Peyer's patch (tissue), 4 donors: ENCODE measurements at places on chromosomes 6 and 20. TPM values are rescaled to one million over a fixed set of nuclear protein-coding genes. Genes with fewer than 3 reads are reported as not detected.

The NNAT gene
- not detected for total RNA-seq

- H3K4me3 ChIP-seq, result no peak overlapping the region
- no peaks in the 10 kb centered on the region for H3K27me3 ChIP-seq
- DNase-seq, result no peak
- H3K4me1 ChIP-seq, result no peaks in the 10 kb centered on the region
These were observed 27.8 kb upstream of the SRPK1 start for GRCh38 chr6:35948725-35949124.

- H3K36me3 ChIP-seq, result no peaks in the 10 kb centered on the region
- peaks cover 39% of the 10 kb centered on the region for H3K4me1 ChIP-seq
- H3K27ac ChIP-seq, result no peak overlapping the region
- no peak overlapping the region for H3K4me3 ChIP-seq
- no peaks in the 10 kb centered on the region for H3K27me3 ChIP-seq
These were observed 7.7 kb downstream of the ZNFX1 start for GRCh38 chr20:49270177-49270576.

DNA sequence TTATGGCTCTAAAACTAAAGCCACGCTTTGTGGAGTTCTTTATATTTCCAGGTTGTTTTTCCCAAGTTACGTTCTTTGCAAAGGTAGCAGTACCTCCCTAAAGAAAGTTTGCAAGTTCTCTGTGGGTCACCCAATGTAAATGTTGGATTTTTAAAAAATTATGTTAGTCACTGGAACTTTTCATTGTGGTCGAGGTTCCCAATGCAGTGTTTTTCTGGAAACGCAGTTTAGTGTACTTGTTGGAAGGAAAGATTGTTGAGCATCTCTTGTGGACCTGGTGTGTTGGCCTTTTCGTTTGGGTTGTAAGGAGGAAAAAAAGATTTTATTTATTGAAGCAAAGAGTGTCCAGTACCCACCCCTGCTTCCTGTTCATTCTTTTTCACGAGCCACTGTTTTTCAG is 1.4 kb downstream of the TOP1 start:
- no peak for DNase-seq
- H3K27me3 ChIP-seq, result no peaks in the 10 kb centered on the region
- no peaks in the 10 kb centered on the region for H3K36me3 ChIP-seq
- peak overlapping the region; percentile 94 for H3K4me3 ChIP-seq
- H3K27ac ChIP-seq, result peak overlapping the region; percentile 99

DNA sequence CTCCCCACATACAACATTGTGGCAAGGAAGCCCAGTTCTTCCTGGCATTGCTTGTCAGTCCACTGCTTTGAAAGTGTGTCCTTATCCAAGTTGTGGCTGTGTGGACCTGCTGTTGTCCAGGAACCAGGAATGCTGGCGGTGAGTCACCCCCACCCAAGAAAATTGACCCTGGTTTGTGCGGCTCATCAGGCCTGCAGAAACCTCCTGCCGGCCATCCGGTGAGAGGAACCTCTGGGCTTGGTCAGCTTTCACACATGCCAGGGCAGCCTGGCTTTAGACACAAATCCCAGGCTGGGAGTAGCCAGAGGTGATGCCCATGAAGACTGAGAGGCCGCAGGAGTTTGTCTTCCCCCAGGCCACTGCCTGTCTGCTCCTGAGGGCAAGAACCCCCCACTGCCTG is 223.6 kb downstream of the TTLL2 start:
- no peaks in the 10 kb centered on the region for H3K36me3 ChIP-seq
- no peak overlapping the region for H3K27ac ChIP-seq

- no peak overlapping the region for H3K27ac ChIP-seq
- no peak for DNase-seq
- no peaks in the 10 kb centered on the region for H3K36me3 ChIP-seq
- peaks cover under 1% of the 10 kb centered on the region for H3K4me1 ChIP-seq
These were observed 2.5 kb upstream of the TEAD3 start for GRCh38 chr6:35499372-35499771.

DNA sequence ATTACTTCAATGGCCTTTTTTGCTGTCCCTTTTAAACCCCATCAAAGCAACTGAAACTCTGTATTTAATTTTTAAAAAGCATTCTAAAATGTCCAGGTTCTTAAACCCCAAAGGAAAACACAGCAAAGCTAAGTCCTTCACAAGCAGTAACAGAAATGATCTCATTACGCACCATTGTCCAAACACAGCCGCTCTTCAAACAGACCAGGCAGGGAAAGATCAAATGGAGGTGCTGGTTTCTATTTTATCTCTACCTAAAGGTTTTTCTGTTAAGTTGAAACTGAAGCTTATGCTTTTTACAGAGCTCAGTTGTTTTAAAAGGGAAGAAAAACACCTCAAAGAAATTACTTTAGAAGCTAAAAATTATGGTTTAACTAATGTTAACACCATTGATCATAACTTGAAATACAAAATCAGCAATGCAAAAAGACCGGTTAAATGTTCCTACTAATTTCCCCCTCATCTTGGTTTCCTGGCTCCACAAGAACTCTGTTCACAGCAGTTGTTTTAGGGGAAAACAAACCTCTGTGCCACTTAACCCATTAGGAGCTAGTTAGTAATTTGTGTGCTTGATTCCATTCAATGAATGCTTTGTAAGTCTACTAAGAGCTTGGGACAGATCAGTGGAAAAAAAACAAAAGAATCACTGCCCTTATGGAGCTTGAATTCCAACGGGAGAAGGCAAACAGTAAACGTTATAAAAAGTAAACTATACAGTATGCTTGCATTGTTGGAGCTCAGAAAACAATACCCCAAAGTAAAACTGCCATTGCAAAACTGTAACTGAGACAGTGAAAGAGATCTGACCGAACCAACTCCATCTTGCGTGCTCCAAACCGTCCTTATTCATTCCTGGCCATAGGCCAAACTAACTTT is 87.4 kb downstream of the CD24 start:
- no peaks in the 10 kb centered on the region for H3K4me1 ChIP-seq
- H3K36me3 ChIP-seq, result no peaks in the 10 kb centered on the region
- H3K27me3 ChIP-seq, result no peaks in the 10 kb centered on the region
- no peak overlapping the region for H3K27ac ChIP-seq
- H3K4me3 ChIP-seq, result no peak overlapping the region

GRCh38 chr6:84403545-84403944 is 176.1 kb upstream of the CEP162 start:
- no peak overlapping the region for H3K4me3 ChIP-seq
- no peak for DNase-seq
- no peak overlapping the region for H3K27ac ChIP-seq
- H3K27me3 ChIP-seq, result no peaks in the 10 kb centered on the region
- H3K36me3 ChIP-seq, result no peaks in the 10 kb centered on the region
- no peaks in the 10 kb centered on the region for H3K4me1 ChIP-seq

DNA sequence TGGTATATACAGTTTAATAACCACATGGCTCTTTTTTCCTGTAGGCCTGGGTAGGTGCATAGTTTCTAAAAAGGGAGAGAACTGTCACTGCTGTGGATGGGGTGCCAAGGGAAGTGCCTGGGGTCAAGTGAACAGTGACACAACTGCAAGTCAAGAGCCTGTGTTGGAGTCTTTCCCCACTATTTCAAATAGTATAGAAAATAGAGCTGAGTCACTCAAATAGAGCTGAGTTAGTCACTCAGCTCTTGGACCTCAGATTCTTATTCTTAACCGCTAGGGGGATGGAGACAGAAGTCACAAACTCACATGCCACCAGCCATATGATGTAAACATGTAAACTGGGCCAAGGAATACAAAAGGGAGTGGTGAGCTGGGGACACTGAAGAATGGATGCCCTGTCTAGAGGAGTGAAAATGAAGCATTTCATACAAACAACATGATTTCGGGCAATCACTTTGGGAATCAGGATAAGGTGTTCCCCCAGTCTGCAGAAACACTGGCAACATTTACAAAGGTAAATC is 2.1 kb downstream of the NQO2 start:
- no peak overlapping the region for H3K27ac ChIP-seq
- no peak overlapping the region for H3K4me3 ChIP-seq
- peaks cover 12% of the 10 kb centered on the region for H3K4me1 ChIP-seq

DNA sequence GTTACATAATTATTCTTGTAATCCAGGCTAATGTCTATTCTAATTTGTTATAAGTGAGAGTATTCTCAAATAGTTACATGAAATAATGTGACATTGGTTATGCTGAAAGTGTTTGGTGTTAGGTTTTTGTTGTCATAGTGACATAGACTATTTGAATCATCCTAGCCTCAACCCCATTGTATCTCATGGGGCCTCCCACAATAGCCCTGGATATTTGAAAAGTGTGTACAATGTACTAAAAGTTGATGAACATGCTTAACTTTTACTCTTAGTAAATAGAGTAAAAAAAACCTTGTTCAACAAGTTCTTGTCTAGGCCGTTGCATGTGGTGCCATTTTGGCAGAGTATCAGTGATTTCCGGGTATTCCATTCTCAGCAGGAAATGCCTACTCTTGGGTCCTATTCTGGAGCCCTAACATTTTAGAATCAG is 83.0 kb downstream of the RTN4IP1 start:
- no peaks in the 10 kb centered on the region for H3K36me3 ChIP-seq
- peak overlapping the region; percentile 7 for H3K27ac ChIP-seq
- no peak overlapping the region for H3K4me3 ChIP-seq
- H3K4me1 ChIP-seq, result no peaks in the 10 kb centered on the region

The GPSM3 gene
- 38.8 TPM for total RNA-seq

The PTPRA gene
- 30.0 TPM for total RNA-seq

The SLC44A4 gene
- 428 TPM for total RNA-seq

DNA sequence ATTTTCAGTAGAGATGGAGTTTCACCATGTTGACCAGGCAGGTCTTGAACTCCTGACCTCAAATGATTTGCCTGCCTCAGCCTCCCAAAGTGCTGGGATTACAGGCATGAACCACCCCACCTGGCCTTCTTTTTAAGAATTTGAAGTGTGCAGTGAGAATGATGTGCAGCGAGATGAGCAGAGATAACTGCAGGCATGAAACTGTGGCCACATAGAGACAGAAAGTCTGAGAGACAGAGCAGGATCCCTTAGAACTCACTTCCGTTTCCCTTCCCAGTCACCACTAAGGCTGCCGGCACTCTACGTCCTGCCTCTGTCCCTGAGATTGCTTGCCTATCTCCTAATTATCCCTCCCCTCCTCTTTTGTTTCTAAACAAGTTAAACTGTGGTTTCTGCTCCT is 27.2 kb downstream of the IL22RA2 start:
- no peaks in the 10 kb centered on the region for H3K36me3 ChIP-seq
- no peak overlapping the region for H3K4me3 ChIP-seq
- no peaks in the 10 kb centered on the region for H3K4me1 ChIP-seq

The ADGB gene
- not detected for total RNA-seq

- no peaks in the 10 kb centered on the region for H3K4me1 ChIP-seq
- H3K36me3 ChIP-seq, result no peaks in the 10 kb centered on the region
- DNase-seq, result no peak
- no peak overlapping the region for H3K27ac ChIP-seq
- no peak overlapping the region for H3K4me3 ChIP-seq
These were observed 79.0 kb downstream of the FIG4 start for GRCh38 chr6:109770047-109770446.

- H3K4me1 ChIP-seq, result peaks cover 17% of the 10 kb centered on the region
- H3K27me3 ChIP-seq, result no peaks in the 10 kb centered on the region
- H3K27ac ChIP-seq, result peak overlapping the region; percentile 93
- no peaks in the 10 kb centered on the region for H3K36me3 ChIP-seq
- no peak overlapping the region for H3K4me3 ChIP-seq
- DNase-seq, result peak; percentile 27
These were observed 37.6 kb downstream of the ZMYND8 start for GRCh38 chr20:47318586-47319516.

The PBOV1 gene
- total RNA-seq, result not detected

The TNFAIP3 gene
- 36.1 TPM for total RNA-seq

GRCh38 chr6:69284176-69284730 is 512.6 kb downstream of the LMBRD1 start:
- no peak overlapping the region for H3K27ac ChIP-seq
- H3K4me1 ChIP-seq, result no peaks in the 10 kb centered on the region
- H3K36me3 ChIP-seq, result no peaks in the 10 kb centered on the region
- no peak overlapping the region for H3K4me3 ChIP-seq

DNA sequence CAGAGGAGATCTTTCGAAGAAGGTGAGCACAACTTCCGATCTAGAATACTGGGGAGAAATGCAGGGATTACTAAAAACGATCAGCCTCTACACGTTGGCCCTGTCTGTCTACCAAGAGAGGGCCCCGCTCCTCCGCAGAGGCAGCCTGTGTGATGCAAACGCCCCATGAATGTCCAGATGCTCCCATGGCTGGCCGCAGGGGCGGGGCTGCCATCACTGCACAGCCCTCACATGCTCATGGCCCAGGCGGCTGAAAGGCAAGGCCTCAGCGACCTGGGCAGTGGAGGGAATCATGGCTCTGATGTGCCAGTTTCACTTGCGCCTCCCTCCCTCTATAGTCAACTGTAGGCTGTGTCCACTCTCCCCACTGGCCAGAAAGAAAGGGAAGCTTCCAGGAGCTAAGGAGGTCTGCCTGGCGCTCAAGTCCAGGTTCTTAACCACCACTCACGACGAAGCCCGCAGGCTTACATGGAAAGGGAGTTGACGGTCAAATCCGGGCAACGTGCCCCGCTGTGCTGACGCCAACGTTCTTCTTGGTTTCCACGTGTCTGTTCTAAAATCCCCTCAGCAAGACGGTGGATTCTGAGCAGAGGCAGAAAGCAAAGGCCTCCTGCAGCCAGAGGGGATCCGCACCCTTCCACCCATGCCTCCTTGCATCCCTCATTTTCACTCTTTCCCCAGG is 14.2 kb downstream of the PXDC1 start:
- no peaks in the 10 kb centered on the region for H3K4me1 ChIP-seq
- DNase-seq, result no peak
- H3K4me3 ChIP-seq, result no peak overlapping the region
- H3K27ac ChIP-seq, result no peak overlapping the region
- H3K27me3 ChIP-seq, result no peaks in the 10 kb centered on the region

DNA sequence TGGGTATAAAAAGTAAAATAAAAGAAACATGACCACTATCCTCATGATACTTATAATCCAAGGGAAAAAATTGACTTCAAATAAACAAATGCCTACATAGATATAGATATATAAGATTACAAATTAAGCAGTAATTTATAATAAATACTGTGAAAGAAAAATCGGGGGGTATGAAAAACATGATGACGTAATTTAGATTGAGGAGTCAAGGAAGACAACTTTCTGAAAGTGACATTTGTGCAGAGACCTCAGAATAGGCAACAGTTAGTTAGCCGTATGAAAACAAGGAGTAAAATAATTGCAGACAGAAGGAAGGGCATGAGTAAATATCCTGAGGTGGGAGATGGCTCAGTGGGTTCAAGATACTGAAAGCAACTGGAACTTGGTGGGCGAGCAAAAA is 28.2 kb upstream of the RAB23 start:
- H3K27me3 ChIP-seq, result no peaks in the 10 kb centered on the region
- H3K4me1 ChIP-seq, result no peaks in the 10 kb centered on the region
- no peak for DNase-seq
- no peaks in the 10 kb centered on the region for H3K36me3 ChIP-seq

DNA sequence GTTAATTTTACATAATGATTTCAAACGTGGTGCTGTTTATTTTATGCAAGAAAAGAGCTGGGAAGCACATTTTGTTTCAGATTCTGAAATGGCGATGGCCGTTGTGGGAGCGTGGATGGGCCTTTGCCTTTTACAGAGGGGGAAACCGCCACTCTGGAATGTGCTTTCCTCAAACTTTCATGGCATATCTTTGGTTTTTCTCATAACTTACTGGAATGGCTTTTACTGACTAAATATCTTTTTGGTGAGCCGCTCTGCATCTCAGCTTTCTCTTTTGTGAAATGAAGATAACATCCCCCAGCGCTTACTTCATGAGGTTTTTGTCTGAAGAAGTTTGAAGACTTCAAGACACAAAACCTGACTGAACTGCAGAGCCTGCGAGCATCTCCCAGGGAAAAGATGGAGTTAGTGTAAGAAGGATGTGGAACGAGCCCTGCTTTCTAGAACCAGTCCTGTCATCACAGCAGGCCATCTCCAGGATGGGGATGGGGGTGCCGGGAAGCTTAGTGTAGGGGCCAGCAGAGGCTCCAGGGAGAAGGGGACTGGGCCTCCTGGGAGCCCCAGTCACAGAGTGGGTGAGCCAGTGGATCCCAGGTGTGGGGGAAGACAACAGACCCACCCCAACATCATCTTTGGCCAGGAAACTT is 61.8 kb upstream of the TIAM2 start:
- no peaks in the 10 kb centered on the region for H3K4me1 ChIP-seq
- no peak overlapping the region for H3K27ac ChIP-seq
- no peak for DNase-seq
- no peaks in the 10 kb centered on the region for H3K36me3 ChIP-seq

The SSTR4 gene
- not detected for total RNA-seq
